ENCODE measurements at places on chromosomes 13 and 19.

DNA sequence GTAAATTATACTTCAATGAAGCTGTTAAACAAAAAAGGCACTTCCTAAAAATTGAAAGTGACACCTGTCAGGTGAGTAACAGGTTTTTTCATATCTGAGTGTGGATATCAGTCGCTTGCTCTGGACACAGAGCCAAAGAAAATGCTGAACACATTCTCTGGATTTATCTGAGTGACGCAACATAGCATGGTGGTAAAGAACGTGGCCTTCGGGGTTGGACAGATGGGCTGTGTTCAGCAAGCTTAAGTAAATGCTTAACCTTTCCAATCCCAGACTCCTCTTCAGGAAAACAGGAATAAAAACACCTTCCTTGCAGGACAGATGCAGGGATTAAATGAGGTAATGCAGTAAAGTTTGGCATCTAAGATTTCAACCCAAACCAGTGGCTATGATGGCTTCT, 132.0 kb downstream of the FOXO1 start:
- no peak for DNase-seq

GRCh38 chr13:45575830-45576180, 39.7 kb downstream of the ERICH6B start:
- no peak for DNase-seq

DNA sequence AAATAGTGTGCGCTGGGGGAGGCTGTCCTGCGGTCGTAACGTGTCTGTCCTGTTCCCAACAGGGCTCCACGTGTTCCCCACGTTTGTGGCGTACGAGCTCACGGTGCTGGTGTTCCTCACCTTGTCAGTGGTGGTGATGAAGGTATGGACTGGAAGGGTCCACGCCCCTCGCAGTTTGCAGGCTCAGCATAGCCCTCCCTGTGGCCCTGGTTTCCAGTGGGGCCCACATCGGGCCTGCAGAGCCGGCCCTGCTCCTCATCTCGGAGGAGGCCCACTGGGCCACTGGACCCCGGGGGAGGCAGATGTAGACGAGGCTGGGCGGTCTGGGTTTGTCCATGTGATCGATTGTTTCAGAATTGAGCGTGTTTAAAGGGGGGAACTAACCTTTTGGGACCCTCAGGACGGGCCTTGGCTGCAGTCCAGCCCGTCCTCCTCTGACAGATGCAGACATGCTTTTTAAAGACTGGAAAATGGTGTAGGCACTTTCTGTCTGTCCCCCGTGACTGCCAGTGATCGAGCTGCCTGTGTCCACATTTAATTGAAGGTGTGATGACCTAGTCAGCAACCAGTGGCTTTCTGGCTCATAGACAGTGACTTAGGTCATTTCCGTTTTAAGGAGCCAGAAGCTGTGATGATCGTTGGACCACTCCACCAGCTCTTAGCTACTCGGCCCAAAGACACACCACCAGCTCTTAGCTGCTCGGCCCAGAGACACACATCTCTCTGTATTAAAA, 37.1 kb upstream of the TFDP1 start:
- no peak for DNase-seq

DNA sequence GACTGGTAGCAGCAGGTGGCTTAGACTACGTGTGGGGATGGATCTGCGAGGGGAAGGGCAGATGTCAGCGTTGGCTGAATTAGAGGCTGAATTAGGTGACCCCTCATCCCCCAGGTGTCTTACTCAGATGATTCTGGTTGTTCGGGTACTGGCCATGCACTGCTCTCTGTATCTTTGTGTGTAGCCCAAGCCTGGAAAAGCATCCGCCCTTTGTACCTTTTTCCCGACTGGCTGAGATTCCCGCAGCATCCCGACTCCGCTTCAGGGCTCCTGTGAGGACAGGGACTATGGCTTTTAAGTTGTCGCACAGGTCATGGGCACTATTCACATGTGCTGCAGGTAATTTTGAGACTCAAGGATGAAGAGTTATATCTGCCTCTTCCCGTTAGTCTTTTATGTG, 7.2 kb downstream of the TFDP1 start:
- no peak for DNase-seq

DNA sequence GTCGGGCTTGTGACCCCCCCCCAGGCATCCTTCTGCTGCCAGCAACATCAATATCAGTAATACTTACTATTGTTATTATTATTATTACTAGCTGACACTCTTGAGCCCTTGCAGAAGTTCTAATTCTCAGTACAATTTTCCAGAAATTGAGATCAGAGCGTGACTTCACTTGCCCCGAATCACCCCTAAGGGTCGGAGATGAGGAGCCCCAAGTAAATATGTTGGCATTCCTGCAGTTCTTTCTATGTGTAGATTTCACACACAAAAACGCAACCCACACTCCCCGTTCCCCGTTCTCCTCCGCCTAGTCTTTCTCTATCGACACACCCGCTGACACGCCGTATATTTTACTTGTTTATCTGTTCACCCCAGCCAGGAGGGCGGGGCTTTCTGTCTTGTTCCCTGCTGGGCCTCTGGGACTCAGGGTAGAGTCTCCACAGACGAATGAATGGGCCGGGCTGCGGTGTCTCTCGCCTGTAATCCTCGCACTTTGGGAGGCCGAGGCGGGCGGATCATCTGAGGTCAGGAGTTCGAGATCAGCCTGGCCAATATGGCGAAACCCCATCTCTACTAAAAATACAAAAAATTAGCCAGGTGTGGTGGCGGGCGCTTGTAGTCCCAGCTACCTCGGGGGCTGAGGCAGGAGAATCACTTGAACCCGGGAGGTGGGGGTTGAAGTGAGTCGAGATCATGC, 14.7 kb downstream of the TLE5 start:
- DNase-seq, result peak; percentile 61

GRCh38 chr13:110528371-110528770, 33.2 kb downstream of the RAB20 start:
- no peak for DNase-seq

DNA sequence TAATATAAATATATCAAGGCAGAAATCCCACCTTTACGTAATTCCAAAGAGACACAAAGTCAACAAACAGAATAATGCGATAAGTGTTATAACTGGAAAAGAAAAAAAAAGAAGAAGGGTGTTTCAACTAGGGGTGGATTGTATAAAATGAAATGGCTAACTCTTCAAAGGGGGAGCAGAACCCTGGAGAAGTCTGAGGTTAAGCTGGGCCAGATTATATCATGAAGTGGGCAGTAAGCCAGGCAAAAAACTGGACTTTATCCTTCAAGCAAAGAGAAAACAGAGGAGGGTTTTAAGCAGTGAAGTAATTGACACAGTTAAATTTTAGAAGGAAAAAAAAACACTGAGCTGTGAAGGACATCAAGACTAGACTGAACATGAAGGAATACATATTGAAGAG, 41.9 kb downstream of the TBC1D4 start:
- no peak for DNase-seq

GRCh38 chr13:35965226-35965927, 165.8 kb downstream of the DCLK1 start:
- DNase-seq, result no peak

DNA sequence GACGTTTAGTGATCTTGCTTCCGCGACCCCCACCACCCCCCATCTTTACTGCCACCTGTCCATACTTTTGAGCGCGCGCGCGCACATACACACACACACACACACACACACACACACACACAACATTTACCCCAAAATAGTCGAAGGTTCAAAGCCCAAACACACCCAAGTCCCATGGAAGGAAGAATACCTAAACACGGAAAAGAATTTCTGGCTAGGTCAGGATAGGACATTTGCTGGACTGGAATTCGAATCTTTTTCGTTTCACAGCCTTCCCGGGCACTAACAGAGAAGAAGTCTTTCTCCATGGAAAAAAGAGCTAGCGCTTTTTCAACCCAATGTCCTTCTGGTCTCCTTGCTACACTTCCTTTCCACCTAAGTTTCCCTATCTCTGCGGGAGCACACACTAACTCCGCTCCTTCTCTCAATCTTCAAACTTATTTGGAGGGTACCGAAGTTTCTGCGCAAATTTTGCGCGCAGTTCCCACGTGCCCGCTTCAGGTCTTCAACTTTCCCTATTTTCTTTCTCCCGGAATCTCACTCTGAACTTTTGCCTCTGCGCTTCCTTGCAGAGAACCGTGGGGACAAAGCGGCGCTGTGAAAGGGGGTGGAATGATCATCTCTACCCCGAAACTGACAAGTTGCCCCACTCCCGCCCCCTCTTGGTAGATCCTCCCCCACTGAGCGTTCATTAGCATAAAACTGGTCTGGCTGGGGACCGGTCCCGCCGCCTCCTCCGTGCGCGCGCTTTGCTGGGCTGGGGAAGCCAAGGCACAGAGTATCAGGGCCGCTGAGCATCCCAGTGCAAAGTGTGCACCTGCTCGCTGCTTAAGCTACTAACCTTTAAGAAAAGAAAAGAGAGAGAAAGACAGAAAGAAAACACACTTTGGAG, 2.7 kb downstream of the DACH1 start:
- no peak for DNase-seq

DNA sequence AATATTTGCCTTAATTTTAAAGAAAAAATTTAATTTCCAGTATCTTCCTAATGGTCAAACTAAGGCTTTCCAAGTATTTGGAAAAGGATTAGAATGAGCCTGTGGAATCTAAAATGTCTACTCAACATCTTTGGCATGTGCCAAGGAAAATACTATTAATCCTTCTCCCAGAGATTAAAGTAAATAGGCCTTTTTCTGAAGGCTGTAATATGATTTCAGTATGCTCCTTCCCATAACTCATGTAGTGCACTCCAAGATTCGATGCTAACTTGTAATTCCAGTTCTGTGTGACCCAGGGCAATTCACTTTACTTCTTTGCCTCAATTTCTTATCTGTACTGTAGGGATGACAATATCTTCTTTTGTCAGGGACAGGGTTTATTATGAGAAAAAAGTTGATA, 196.9 kb downstream of the ZIC5 start:
- no peak for DNase-seq

- DNase-seq, result no peak
Measured at GRCh38 chr19:38654628-38655055, 7.2 kb downstream of the ACTN4 start.

GRCh38 chr13:44013758-44014291, 134.1 kb downstream of the LACC1 start:
- DNase-seq, result peak; percentile 40

DNA sequence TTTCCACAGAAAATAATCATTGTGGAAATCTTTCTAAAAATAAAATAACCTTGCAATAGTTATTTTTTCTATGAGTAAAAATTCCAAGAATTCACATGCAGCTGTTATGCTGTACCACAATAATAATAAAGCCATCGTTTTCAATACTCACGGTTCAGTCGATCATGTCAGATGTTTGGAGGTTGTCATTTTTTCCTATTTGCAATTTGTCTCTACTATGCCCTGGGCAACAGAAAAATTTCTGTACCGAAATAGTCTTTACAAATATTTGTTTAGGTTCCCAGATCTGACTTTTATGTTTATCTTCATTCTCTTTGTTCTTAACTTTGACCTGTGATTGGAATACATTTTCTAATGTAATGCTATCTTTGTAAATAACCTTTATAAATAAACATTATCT, 79.7 kb downstream of the ESD start:
- no peak for DNase-seq

DNA sequence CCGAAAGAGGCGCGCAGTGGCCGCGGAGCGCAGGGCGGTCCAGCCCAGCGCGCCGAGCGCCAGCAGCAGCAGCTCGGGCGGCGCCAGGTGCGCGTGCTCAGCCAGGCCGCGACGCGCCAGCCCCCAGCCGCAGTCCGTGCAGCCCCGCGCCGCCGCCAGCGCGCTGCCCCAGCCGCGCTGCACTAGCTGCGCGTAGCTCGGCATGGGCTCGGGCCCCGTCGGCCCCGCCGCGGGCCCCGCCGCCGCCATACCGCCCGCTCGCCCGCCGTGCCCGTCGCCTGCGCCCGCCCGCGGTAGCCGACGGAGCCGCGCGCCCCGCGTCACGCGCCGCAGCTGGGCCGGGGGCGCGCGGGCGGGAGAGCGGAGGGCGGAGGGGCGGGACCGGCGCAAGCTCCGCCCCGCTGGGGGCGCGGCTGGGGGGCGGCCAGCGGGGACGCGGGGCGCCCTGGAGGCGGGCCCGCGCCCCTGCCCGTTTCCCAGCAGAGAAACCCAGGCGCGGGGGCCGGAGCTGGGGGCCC, at the start of gene CERS1:
CERS1 (minus strand) TSS at position 335 of the 518 bp plus-strand sequence; CDS start at position 249, 86 bp downstream.
- DNase-seq, result no peak

DNA sequence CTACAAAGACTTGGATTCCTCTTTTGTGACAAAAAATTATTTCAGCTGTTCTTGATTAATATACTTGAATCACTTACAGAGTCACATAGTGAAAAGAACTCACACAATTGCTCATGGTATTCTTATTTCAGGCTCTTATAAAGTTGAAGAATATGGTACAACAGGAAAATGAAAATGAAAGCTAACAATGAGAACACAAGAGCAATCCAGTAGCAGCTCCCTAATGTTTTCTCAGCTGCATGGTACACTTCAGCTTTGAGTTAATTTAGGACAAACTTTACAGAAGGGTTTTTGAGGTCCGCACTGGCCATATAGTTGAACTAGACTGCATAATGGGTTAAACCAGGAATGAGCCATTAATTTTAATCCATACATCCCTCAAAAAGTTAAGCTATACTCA, 1261.8 kb downstream of the SLITRK5 start:
- no peak for DNase-seq

DNA sequence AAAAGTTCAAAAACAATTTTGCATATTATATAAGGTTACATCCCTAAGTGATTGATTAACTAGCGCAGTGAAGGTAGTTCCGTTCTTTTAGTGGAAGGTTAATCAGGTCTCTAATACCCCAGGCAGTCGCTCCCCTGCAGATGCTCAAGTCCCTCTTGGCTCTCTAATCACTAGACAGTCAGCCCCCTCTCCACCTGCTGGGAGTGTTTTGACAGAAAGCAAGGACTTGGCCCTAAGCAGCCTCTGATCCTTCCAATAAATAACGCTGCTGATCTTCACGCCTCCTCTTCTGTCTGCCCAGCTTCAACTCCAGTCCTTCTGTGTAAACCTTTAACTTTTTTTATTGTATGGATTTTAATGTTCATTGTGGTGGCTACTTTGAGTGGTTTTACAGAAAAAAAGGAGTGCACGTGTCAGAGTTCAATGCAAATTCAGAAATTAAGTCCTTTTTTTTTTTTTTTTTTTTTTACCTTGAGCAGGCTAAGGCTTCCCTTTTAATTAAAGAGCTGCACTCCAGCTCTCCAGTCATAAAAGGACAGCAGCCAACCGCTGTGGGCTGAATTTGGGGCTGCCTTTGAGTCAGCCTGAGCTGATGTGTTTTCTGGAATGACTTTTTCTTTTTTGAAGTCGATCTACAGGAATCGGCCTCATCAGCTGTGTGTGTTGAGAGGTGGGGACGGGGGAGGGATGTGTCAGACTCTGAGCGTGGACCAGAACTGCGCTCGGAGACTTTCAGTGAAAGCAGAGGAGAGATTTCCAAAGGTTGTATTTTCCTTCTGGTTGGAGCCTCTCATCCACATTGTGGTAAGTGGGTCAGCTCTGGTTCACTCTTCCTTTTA, 33.8 kb upstream of the MYO16 start:
- DNase-seq, result no peak

GRCh38 chr13:53152057-53152421, 123.4 kb downstream of the OLFM4 start:
- no peak for DNase-seq

- DNase-seq, result no peak
Measured at GRCh38 chr19:5966215-5966614, 11.7 kb downstream of the RANBP3 start.

GRCh38 chr13:114103801-114104654, 28.4 kb downstream of the RASA3 start:
- no peak for DNase-seq
